H1 (cell line): ENCODE measurements at places on chromosomes 5 and 9. TPM values are rescaled to one million over a fixed set of nuclear protein-coding genes. Genes with fewer than 3 reads are reported as not detected.

- H3K27me3 ChIP-seq, result no peaks in the 10 kb centered on the region
- H3K36me3 ChIP-seq, result no peaks in the 10 kb centered on the region
- no peaks in the 10 kb centered on the region; the same call in none of the 2 replicates for H3K4me1 ChIP-seq
- no peak for DNase-seq
These were observed 599 bp upstream of the MOCS2 start for GRCh38 chr5:53110156-53110555.

DNA sequence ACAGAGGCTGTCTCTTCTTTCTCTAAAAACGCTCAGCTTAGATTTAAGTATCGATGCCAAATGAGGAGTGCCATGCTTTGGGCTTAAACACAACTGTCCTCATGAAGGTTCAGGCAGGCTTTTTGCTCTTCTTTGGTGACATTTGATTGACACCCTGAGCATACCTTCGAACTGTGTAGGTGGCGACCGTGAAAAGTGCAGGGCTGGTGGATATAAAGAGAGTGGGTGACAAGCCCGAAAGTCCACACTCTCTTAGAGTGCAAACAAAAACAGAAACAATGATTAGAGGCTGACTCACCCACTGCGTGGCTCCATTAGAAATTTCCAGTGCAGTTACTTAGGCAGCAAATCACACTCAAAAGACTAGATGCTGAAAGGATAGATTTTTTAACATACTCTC lies 141.7 kb downstream of the SYK start:
- no peaks in the 10 kb centered on the region for H3K4me1 ChIP-seq
- no peaks in the 10 kb centered on the region for H3K27me3 ChIP-seq
- H3K27ac ChIP-seq, result no peak overlapping the region
- no peaks in the 10 kb centered on the region for H3K36me3 ChIP-seq

GRCh38 chr5:90959262-90959661 lies 400.7 kb downstream of the ADGRV1 start:
- no peak overlapping the region for H3K27ac ChIP-seq
- H3K4me3 ChIP-seq, result no peak overlapping the region
- H3K4me1 ChIP-seq, result no peaks in the 10 kb centered on the region
- no peak for DNase-seq

- H3K4me3 ChIP-seq, result peak overlapping the region; percentile 85
- no peaks in the 10 kb centered on the region for H3K27me3 ChIP-seq
- H3K36me3 ChIP-seq, result peaks cover 37% of the 10 kb centered on the region
- peaks cover 4% of the 10 kb centered on the region for H3K4me1 ChIP-seq
These were observed 223 bp downstream of the LRSAM1 start for GRCh38 chr9:127451608-127451857.

- no peak overlapping the region for H3K4me3 ChIP-seq
- H3K27ac ChIP-seq, result no peak overlapping the region
- no peaks in the 10 kb centered on the region for H3K4me1 ChIP-seq
- H3K36me3 ChIP-seq, result no peaks in the 10 kb centered on the region
- H3K27me3 ChIP-seq, result no peaks in the 10 kb centered on the region
These were observed 327.5 kb upstream of the ZNF462 start for GRCh38 chr9:106535439-106535838.

The NEUROG1 gene
- not detected in 2 replicates for polyA plus RNA-seq

GRCh38 chr5:4137781-4138180 lies 542.1 kb downstream of the IRX1 start:
- H3K27me3 ChIP-seq, result no peaks in the 10 kb centered on the region
- H3K36me3 ChIP-seq, result no peaks in the 10 kb centered on the region
- no peak overlapping the region for H3K4me3 ChIP-seq
- H3K27ac ChIP-seq, result no peak overlapping the region

- H3K36me3 ChIP-seq, result peaks cover under 1% of the 10 kb centered on the region; the same call in 1 of the 2 replicates
- DNase-seq, result no peak
- H3K4me1 ChIP-seq, result 0 out of 2 replicates have a peak, but pooled peaks cover 2% of the 10 kb centered on the region
- H3K27ac ChIP-seq, result no peak overlapping the region
These were observed 7.4 kb upstream of the MRPS2 start for GRCh38 chr9:135492886-135493669.

- H3K27me3 ChIP-seq, result peaks cover 2% of the 10 kb centered on the region; the same call in 1 of the 2 replicates
- H3K4me3 ChIP-seq, result no peak overlapping the region
These were observed 160.3 kb upstream of the MVB12B start for GRCh38 chr9:126166291-126166690.

DNA sequence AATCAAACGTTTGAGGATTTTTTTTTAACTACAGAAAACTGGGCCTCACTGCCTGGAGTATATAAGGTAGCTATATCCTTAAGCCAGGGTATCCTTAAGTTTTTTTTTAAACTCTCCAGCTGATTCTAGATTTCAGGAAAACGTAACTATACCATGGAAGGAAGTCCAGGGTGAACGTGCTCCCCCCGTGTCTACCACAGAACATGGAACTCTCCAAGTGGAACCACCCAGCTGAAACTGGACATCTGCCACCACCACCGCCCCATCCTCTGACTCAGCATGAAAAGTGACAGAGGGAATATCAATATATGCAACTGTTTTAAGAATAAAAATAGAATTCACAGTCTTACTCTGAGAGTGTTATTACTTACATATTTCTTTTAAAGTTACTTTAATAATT lies 61.3 kb downstream of the DROSHA start:
- H3K4me3 ChIP-seq, result no peak overlapping the region
- H3K36me3 ChIP-seq, result peaks cover 11% of the 10 kb centered on the region
- H3K27me3 ChIP-seq, result no peaks in the 10 kb centered on the region

DNA sequence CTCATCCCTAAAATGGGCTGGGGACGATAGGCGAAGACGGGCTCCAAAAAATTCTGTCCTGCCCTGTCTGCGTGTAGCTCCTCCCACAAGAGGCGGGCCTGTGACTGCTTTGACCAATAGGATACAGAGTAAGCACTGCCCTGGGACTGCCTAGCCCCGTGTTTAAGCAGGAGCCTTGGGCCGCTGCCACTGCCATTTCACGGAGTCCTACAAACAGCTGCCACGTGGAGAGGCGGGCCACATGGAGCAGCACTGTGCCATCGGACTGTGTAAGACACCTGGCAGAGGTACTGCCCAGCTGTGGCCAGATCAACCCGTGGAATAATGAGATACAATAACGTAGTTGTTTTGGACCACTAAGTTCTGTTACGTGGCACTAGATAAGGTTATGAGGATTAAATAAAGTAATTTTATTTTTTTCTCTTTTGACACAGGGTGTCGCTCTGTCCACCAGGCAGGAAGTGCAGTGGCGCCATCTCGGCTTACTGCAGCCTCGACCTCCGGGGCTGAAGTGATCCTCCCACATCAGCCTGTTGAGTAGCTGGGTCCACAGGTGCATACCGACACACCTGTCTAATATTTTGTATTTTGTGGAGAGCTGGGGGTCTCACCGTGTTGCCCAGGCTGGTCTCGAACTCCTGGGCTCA lies 87.2 kb downstream of the LMNB1 start:
- peaks cover 6% of the 10 kb centered on the region; the same call in 1 of the 2 replicates for H3K4me1 ChIP-seq
- no peak overlapping the region for H3K4me3 ChIP-seq
- no peak for DNase-seq
- H3K27me3 ChIP-seq, result no peaks in the 10 kb centered on the region
- H3K36me3 ChIP-seq, result no peaks in the 10 kb centered on the region

DNA sequence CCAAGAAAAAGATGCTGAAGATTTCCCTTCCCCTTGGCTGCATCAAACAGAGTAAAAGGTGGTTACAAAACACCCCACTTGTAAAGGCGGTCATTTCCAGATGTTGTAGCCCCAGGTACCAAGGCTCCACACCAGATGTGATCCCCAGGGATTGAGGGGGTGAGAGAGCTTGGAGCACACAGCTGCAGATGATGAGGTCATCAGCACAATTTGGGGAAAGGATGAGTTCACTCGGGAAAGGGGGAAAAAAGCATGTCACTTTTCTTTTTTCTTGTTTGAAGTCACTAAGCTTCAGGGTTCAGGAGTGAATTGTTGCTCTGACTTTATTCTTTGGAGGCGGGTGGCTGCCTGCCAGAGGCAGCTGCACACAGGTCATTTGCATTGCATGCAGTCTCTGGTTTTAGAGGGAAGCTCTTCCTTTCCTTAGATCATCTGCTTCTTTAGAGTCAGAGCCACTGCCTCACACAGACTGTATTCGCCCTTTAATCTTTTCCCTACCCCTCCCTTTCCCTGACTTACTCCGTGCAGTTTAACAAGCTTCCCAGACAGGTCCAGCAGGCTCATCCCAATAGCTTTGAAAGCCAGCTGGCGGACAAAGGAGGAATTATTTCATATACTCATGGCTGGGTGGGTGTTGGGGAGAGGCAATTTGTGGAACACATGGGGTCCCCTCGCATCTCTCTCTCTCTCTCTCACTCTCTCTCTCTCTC lies 409.3 kb upstream of the SLC24A2 start:
- no peak overlapping the region for H3K4me3 ChIP-seq
- DNase-seq, result no peak
- H3K36me3 ChIP-seq, result no peaks in the 10 kb centered on the region
- H3K27ac ChIP-seq, result no peak overlapping the region
- peaks cover 5% of the 10 kb centered on the region; the same call in 1 of the 2 replicates for H3K4me1 ChIP-seq

The IFNA4 gene
- polyA plus RNA-seq, result not detected in 2 replicates

DNA sequence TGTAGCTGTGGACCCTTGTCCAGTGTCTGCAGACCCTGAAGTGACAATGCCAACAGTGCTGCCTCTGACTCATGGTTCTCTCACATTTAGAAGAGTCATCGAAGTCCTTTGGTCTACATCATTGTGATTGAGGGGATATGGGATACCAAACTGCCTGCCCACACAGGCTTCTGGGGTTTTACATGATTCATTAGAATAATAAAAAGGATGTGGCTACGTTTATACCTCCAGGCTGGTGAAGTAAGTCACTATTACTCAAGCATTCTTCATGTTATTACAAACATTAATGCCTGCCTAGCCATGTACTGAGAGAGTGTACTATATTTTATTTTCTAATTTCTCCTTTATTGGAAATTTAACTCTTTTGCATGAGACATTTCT lies 365.7 kb downstream of the SPATA31D1 start:
- no peak for DNase-seq
- H3K27ac ChIP-seq, result no peak overlapping the region
- no peaks in the 10 kb centered on the region for H3K27me3 ChIP-seq
- no peaks in the 10 kb centered on the region for H3K4me1 ChIP-seq

- H3K27me3 ChIP-seq, result no peaks in the 10 kb centered on the region
- no peaks in the 10 kb centered on the region for H3K36me3 ChIP-seq
These were observed 617.6 kb downstream of the KIF4B start for GRCh38 chr5:155631116-155631515.

- no peak for DNase-seq
- H3K36me3 ChIP-seq, result no peaks in the 10 kb centered on the region; the same call in 1 of the 2 replicates
- no peak overlapping the region for H3K27ac ChIP-seq
- H3K27me3 ChIP-seq, result no peaks in the 10 kb centered on the region
These were observed 232.7 kb downstream of the RFK start for GRCh38 chr9:76161541-76161940.

DNA sequence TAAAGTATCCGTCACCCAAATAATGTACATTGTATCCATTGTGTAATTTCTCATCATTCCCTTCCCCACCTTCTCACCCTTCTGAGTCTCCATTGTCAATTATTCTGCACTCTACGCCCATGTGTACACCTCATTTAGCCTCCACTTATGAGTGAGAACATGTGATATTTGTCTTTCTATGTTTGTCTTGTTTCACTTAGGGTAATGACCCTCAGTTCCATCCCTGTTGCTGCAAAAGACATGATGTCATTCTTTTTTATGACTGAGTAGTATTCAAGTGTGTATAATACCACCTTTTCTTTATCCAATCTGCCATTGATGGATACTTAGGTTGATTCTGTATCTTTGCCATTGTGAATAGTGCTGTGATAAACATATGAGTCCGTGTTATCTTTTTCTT lies 4.9 kb upstream of the SPATA31C2 start:
- H3K27me3 ChIP-seq, result no peaks in the 10 kb centered on the region
- no peak overlapping the region for H3K4me3 ChIP-seq
- no peaks in the 10 kb centered on the region for H3K36me3 ChIP-seq

The CCL19 gene
- polyA plus RNA-seq, result not detected in 2 replicates

- DNase-seq, result no peak
- no peaks in the 10 kb centered on the region for H3K27me3 ChIP-seq
- H3K4me3 ChIP-seq, result peak overlapping the region; percentile 90
- H3K4me1 ChIP-seq, result no peaks in the 10 kb centered on the region
These were observed 1.3 kb downstream of the SDHA start for GRCh38 chr5:219460-219863.

- no peak overlapping the region for H3K27ac ChIP-seq
- DNase-seq, result no peak
- no peaks in the 10 kb centered on the region for H3K4me1 ChIP-seq
- no peaks in the 10 kb centered on the region for H3K27me3 ChIP-seq
- H3K4me3 ChIP-seq, result no peak overlapping the region
- no peaks in the 10 kb centered on the region for H3K36me3 ChIP-seq
These were observed 21.3 kb upstream of the COX7C start for GRCh38 chr5:86596476-86596875.

The ADRA1B gene
- 0.08 TPM in 1 of 2 replicates, not detected in the other for polyA plus RNA-seq

DNA sequence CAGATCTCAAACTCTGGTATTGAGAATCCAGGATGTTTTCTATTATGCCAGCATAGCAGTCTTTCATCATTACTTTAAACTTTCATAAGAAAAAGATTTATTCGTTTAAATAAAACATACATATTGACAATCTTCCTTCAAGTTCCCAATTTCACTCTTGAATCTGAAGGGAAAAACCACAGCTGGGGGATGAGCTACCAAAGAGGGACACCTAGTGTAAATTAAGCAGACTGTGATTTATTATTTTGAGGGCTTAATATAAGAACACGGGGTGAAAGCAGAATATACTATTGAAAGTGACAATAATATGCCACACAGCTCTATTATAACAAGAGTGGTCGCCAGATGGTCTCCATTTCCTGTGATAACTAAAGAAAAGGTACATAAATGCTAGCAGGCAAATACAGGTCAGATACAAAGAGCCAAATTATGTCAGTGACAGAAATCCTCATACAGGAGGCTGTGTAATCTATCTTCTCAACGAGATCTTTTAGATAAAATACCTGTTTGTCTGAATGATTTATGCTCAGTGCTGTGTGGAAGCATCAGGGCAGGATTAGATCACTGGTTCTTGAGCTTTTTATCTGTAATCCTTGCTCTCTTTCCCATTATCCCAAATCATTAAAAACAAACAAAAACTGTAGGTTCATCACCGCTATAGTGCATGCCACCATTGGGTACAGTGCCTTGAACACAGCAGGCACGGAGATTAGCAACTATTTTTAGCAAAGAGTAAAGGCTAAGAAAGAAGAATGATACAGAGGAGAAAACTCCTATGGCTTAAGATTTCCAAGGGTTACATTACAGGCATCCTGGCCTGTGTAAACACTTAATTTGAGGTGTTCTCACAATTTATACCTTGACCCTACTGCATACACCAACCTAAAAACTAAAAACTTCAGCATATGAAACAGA lies 116.6 kb downstream of the DROSHA start:
- DNase-seq, result no peak

GRCh38 chr5:158159621-158160020 lies 300.7 kb upstream of the CLINT1 start:
- no peaks in the 10 kb centered on the region; the same call in 1 of the 2 replicates for H3K36me3 ChIP-seq
- no peaks in the 10 kb centered on the region for H3K27me3 ChIP-seq
- DNase-seq, result no peak
- no peaks in the 10 kb centered on the region for H3K4me1 ChIP-seq

GRCh38 chr9:76571743-76572146 lies 112.8 kb downstream of the GCNT1 start:
- no peaks in the 10 kb centered on the region for H3K36me3 ChIP-seq
- no peaks in the 10 kb centered on the region for H3K4me1 ChIP-seq
- DNase-seq, result no peak
- no peak overlapping the region for H3K4me3 ChIP-seq

The ANGPTL2 gene
- polyA plus RNA-seq, result 5.9 and 9.0 TPM in 2 replicates

The TAF11L9 gene
- polyA plus RNA-seq, result not detected in 2 replicates

The FCHSD1 gene
- polyA plus RNA-seq, result 22.0 and 36.8 TPM in 2 replicates
